ENCODE measurements at places on chromosomes 3 and 15.

DNA sequence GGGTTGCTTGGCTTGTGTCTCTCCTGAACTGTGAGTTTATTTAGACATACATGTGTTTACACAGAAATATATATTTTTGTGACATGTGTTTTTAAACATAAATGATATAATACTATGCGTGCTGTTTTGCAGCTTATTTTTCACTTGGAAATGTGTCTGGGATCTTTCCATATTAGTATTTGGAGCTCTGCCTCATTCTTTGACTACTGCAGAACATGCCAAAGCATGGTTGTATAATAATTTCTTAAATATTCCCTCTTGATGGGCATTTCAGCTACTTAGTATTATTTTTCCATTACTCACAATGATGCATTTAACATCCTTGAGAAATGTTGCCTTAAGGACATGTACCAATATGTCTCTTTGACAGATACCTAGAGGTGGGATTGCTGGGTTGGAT is 19.5 kb downstream of the ANAPC13 start:
- DNase-seq, result no peak

DNA sequence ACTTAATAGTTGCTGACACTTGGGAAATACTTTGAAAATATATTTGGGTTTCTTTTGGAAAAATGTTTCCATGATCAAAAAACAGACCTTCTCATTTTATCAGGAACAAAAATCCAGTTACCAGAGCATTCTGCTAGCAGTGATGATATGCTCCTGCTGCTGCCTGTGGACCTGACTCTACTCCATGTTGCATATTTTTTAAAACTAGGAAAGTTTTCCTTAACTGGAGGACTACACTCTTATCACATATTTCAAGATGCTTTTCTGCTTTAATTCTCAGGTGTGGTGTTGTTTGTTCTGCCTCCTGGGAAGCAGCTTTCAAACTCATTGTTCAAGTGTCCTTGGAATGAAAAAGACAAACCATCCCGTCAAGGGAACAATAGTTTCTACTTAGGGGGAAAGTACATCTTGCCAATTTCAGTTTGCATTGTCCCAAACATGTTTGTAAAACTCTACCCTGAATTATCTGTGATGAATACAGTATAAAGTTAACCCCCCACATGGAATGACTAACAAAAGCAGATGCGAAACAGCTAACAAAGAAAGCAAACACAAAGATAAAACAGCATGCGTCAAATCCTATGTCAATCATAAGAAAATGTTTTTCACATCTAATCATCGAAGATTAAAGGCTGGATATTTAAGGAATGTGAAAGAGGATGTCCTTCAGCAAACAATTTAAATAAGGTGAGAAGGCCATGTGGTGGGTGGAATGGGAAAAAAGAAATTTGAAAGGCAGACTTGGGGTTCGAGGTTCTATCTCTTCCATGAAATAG is 40.1 kb upstream of the PSMD6 start:
- DNase-seq, result peak; percentile 17

DNA sequence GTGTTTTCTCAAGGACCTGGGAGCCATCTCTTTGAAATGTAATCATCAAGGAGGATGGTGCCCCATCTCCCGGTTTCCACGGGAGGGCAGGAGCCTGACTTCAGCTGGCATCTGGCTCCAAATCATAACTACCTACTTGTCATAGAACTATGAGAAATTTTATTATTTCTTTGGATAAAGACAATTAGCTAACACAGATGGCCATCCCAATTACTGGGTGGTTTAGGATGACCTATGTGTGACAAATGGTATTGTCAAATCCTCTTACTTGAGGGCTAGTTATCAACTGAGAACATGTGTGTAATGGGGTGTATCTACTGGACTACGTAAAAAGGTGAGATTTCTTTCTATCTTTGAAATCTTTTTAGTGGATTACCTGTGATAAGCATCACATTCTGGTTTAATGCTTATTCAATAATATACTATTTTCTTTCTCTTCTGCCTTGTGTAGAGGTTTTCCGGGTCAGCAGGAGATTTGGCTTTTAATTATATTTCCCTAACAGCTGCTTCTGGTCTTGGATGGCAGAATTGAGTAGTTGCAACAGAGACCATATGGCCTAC is 15.3 kb upstream of the PARP14 start:
- DNase-seq, result no peak

DNA sequence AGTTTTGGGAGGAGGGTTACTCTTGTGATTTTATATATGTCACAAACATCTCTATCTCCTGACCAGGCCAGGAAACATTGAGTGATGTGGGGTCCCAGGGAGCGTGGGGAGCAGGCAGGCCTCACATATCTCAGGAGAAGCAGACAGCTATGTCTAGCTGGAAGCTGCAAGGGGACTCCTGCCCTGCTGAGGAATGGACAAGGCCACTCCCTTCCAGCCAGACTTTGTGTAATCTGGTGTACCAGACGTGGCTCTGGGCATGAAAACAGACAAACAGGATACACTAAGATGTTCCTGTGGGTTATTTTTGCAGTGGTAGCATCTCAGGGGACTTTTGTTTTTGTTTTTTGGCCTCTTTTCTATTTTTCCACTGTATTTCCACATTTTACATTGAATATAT is 23.2 kb downstream of the CYP8B1 start:
- no peak for DNase-seq

DNA sequence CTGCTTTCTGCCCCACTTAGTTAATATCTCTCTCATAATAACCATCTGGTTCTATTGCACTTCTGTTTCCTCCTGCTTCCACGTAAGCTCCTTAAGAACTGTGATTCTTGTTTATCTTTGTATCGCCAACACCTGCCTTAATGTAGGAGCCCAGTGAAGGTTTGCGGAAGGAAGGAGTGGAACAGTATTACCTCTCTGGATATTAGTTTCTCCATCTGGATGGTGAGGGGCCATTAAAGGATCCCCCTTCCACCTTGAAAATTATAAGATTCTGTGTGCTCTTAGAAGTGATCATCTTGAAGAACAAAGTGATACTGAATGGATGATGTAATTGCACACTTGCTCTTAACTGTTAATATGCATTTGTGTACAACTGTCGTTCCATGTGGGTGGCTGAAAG is 2.2 kb downstream of the CHRNA5 start:
- DNase-seq, result no peak

DNA sequence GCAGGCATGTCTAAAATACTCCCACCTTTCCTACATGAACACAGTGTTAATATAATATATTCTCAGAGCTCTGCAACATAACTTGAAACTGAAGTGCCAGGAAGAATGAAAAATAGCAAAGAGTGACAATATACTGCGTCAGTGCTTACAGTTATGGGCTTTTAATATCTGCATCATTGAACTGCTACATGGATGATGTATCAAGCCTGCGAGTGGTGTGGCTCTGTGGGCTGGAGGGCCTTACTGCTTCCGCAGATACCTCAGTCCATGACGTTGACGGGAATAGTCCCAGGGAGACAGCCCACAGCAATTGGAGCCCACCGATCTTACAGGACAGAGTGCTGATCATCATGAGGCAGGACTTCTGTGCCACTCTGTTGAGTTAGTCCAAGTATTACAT is 727.0 kb downstream of the NR2F2 start:
- no peak for DNase-seq

GRCh38 chr3:53696401-53697172 is 149.6 kb downstream of the CHDH start:
- no peak for DNase-seq

- no peak for DNase-seq
Measured at GRCh38 chr3:191781044-191781443, 320.1 kb downstream of the PYDC2 start.

DNA sequence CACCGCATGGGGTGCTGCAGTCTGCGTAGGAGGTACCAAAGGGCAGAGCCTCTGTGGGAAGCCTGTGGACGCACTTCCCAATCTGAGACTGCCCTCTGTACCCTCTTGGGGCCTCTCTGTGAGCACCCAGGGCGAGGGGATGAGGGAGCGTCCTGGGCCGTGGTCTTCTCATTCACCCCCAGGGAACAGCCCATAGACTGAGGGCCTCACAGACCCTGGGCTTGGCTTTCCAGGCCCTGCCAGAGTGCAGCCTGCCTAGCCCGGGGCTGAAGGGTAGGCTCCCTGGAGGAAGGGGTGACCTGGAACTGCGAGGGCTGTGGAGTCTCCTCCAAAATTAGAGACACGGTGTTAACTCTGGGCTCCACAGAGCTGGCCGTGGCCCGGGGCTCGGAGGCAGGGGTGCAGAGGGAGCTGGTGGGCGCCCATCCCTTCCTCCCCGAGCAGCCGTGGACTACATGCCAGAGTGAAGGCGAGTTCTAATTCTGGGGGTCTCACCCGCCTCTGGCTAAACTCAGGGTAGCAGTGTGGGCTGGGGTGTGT is 468 bp upstream of the SPTBN5 start:
- no peak for DNase-seq

- DNase-seq, result no peak
Measured at GRCh38 chr3:12495749-12496452, 11.6 kb downstream of the TSEN2 start.

- DNase-seq, result no peak
Measured at GRCh38 chr3:175890066-175890465, 1030.9 kb downstream of the NAALADL2 start.

- peak; percentile 62 for DNase-seq
Measured at GRCh38 chr3:134406331-134407238, 32.3 kb upstream of the AMOTL2 start.

- no peak for DNase-seq
Measured at GRCh38 chr3:145022447-145022846, 1050.8 kb downstream of the DIPK2A start.

DNA sequence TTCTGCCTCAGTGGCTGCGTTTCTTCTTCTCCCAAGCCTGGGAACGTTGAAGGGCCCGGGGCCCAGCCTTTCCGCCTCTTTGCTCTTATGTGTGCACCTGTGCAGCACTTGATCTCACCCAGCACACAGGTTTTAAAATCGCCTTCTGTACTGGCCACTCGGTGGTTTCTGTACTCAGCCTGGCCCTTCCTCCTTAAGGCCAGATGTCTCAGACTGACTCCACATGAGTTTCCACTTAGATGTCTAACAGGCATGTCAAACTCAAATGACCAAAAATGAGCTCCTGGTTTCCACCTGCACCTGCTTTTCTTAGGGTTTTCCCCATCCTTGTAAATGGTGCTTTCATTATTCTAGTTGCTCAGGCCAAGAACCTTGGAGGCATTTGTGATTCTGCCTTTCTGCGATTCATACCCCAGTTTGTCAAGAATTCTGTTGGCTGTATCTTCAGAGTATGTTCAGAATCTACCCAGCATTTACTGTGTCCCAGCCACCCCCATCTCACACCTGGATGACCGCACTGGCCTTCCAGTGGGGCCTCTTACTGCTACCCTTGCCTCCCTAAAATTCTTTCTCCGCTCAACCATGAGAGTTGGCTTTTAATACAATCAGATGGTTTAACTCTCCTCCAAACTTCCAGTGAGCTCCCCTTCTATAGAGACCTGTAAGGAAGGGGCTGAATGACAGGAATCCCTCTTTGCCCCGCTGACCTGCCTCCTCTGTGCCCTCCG is 2.2 kb upstream of the TRAK1 start:
- DNase-seq, result no peak

- DNase-seq, result no peak
Measured at GRCh38 chr3:31853580-31853979, 127.5 kb downstream of the OSBPL10 start.

- no peak for DNase-seq
Measured at GRCh38 chr3:126321490-126321889, 35.7 kb downstream of the KLF15 start.

GRCh38 chr3:71128961-71129360 is 454.6 kb downstream of the FOXP1 start:
- no peak for DNase-seq

- no peak for DNase-seq
Measured at GRCh38 chr15:63020759-63021430, 21.7 kb upstream of the TPM1 start.

- no peak for DNase-seq
Measured at GRCh38 chr3:144109944-144110343, 138.3 kb downstream of the DIPK2A start.

- DNase-seq, result no peak
Measured at GRCh38 chr15:77541421-77542181, 91.1 kb downstream of the LINGO1 start.

DNA sequence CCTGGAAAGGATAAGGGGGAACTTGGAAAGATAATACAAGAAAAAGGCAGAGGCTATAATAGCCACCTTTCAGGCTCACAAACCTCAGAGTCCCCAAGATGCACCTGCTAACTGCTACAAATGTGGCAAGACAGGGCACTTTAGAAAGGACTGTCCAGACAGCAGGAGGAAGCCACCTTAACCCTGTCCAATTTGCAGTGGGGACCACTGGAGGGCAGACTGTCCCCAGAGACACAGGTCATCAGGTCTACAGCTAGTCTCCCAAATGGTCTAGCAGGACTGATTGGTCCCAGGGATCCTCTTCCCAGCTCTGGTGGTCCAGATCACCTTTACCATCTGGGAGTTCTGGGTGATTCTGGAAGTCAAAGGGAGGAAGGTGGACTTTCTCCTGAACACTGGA is 882.5 kb upstream of the GBE1 start:
- no peak for DNase-seq

GRCh38 chr15:90001683-90002427 is 731 bp downstream of the ZNF710 start:
- peak; percentile 38 for DNase-seq

- DNase-seq, result no peak
Measured at GRCh38 chr3:43867436-43868072, 176.8 kb downstream of the ABHD5 start.

GRCh38 chr15:100438570-100438969 is 90.2 kb downstream of the CERS3 start:
- DNase-seq, result peak; percentile 91

GRCh38 chr3:145088917-145089316 is 1072.1 kb downstream of the PLOD2 start:
- no peak for DNase-seq

- no peak for DNase-seq
Measured at GRCh38 chr3:78025916-78026315, 986.0 kb downstream of the ROBO2 start.

DNA sequence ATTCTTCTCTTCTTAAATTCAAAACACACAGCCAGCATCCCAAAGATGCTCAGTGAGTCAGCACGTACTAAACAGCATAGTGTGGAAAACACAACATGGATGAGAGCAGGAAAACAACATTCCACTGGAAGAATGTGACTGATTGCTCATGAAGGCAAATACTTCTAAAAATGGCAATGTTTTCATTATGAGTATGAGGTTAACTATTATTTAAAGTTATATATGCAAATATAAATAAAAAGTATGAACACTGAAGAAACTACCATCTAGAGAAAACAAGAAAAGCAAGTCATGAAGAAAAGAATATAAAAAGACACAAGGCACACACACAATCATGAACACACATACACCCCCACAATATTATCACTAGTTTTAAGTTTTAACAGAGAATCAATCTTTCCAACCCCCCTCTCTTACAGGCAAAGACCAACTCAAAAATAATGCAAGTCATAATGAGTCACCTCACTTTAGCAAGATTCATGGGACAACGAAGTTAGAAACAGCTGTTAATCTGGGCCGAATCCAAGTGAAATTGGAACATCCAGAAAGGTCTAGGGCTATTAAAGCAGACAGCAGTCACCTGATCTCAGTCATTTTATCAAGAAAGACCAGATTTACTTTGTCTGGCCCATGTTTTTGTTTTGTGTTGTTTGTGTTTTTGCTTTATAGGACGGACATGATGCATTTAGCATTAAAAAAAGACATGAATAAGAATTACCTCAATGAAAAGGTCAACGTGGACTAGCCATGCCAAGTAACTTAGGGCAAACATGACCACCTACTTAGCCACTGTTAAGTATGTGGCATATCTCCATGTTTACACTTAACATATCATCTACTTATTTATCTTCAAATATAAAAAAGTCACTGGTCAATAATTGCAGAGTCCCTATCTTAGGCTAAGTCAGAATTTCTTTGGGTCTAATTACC is 18.1 kb downstream of the GBE1 start:
- DNase-seq, result no peak

Measured in NCI-H345 (cell line).